ENCODE measurements at places on chromosomes 2 and 18.

DNA sequence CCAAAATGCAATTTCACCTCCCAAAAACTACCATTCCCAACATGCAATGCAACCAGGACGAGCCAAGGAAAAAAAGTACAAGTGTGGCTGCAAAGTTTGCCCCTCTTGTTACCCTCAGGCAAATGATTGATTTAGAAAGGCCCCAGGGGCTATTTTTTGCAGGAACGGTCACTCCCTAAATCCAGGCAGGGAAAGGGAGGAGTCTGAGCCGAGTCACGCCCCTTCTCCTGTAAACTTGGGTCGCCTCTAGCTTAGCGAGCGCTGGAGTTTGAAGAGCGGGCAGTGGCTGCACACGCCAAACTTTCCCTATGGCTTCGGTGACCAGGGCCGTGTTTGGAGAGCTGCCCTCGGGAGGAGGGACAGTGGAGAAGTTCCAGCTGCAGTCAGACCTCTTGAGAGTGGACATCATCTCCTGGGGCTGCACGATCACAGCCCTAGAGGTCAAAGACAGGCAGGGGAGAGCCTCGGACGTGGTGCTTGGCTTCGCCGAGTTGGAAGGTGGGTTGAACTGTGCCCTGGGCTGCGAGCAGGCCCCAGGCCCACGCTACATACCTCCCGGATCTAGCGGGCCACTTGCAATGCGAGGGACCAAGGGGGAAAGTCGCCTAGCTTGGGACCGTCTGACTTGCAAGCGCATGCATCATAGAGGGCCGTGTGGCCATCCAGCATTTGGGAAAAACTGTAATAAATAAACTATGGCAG lies at the start of gene GALM:
Gene GALM (plus strand): TSS at position 261 of the 702 bp plus-strand sequence. CDS start 48 bp downstream, at position 309.
- DNase-seq = peak; percentile 89

- DNase-seq = no peak
These were observed 3.8 kb downstream of the SIX2 start for GRCh38 chr2:45005261-45006002.

DNA sequence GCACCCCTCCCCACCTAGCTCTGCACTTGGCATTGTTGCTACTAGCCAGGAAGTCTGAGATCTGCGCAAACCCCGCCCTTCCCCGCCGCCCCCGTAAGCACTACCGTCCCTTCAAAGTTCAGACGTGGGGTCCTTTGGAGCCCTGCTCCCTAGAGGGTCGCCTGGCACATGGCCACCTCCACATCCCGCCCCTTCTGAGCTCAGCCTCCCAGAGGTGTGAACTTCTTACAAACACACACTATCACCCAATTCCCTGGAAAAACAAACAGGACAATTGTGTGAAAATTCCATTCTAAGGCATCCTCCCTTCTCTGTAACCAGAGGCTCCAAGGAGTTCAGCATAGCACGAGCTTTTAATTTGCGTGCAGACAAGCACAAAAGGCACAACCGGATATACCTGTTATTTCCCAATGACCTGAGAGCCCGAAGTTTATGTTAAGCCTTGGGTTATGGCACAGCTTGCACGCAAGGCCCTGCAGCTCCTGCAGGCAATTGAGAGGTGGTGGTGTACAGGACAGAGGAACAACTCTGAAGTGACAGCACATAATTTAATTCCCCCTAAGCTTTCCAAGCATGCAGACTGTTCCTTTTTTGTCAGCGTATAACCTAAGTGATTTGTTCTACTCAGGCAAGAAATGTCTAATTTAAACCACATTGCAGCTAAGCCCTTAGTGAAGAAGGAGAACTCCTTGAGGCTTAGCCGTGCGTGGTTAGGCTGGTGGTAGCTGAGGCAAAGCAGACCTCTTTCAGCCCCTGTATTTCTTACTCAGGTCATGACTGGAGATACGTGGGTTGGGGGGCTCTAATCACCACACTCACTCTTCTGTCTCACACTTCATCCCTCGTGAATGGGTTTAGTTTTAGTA lies 20.3 kb upstream of the CYP1B1 start:
- DNase-seq = no peak

GRCh38 chr18:37578886-37579513 lies 13.4 kb upstream of the CELF4 start:
- no peak for DNase-seq
